ENCODE measurements at places on chromosomes 4 and X.

DNA sequence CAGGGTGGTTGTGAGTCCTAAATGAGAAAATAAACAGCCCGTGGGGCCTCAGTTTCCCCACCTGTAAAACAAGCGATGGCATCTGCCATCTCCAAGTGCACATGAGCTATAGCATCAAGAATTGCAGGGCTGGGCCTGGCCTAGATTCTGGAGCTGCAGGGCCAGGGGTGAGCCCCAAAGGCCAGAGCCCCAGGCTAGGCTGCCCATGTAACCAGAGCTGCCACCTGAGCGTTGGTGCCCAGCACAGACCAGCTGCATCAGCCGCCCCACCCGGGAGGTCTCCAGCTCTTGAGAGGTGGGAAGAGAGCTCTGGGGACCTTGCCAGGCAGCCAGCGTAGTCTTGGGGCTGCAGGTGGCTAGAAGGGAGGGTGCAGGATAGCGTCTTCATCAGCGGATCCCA, 27.0 kb upstream of the GPR78 start:
- DNase-seq: no peak

DNA sequence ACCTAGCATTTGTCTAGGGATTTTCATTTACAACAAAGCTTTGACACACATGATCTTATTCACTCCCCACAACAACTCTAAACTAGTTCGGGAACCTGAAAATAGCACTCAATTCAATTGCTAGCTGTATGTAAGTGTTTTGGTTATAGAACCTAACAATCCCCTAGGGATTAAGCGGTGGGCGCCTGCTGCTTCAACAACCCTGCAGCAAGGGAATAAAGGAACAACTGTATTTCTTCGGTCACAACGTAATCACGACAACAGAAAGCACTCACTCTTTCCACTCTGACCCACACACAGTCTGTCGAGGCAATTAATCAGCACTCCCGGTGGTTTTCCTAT, 674 bp upstream of the DIAPH2 start:
- DNase-seq: no peak

DNA sequence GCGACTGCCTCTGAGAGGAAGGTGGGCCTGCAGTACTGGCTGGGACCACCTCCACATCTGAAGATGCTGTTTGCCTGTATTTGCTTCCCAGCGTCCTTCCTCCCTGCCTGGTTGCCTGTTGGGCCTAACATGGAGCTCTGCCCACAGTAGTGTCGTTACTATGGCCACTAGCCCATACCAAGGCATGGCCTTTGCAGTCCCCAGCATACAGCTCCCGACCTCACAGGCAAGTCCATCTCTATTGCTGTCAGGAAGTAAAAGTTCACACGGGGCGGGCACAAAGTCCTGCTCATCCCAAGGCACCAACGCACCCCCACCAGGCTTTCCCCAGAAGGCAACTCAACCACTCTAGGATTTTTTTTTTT, 71.6 kb downstream of the MAML3 start:
- no peak for DNase-seq

GRCh38 chr4:15677507-15677988, 4.1 kb upstream of the FAM200B start:
- no peak for DNase-seq

- DNase-seq: no peak
Measured at GRCh38 chrX:53732797-53733196, 46.3 kb upstream of the HUWE1 start.

DNA sequence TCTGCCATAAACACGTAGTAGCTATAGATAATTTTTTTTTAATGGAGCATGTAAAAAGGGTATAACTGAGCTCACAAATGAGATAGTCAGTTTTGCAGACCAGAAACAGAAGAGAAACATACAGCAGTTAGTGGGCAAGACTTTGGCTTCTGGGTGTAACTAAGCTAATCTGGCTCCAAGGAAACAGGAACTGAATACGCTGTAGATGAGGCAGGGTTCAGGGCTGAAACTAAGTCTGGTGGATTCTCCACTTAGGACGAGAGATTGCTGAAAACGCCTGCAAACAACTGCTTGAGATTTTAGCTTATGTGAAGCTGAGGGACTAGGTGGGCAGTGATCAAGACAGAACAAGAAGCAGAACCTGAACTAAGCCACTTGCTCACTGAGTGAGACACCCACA, 91.7 kb downstream of the SMIM20 start:
- DNase-seq: no peak

GRCh38 chr4:102868153-102868780, 525 bp upstream of the CISD2 start:
- no peak for DNase-seq

- DNase-seq: no peak
Measured at GRCh38 chr4:96912716-96913115, 1072.8 kb downstream of the PDHA2 start.

- peak; percentile 21 for DNase-seq
Measured at GRCh38 chr4:100093091-100093866, 97.0 kb downstream of the DDIT4L start.

DNA sequence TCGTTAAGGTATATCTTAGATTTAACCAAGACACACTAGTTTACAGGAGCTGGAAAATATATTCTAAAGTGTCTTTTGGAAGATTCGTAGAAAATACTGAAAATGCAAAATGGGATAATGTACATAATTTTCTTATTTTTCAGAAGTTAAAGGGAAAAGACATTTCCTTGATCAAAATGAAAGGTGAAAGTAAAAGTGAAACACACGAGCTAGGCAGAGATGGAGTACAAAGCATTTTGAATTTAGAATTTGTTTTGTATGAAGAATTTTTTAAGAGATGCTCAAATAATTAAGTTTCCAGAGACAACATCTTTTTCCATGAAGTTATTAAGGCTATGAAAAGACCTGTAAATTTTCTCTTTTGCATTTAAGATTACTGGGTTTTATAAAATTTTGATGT, 2192.6 kb upstream of the AGA start:
- DNase-seq: no peak

DNA sequence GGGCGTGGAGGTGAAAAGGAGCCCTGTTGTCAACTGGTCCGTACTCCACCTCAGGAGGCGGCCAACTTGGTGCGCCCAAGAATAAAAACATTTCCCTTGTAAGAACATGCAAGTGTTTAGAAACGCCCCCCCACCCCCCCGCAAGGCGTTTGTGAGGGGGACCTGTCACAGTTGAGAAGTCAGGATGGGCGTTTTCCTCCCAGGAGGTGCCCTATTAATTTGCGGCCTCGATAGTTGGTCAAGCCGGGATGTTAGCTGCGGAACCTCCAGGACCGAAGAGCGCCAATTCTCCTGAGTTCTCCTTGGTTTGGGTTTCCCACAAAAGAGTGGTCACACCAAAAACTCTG, 651 bp upstream of the SAP30 start:
- no peak for DNase-seq

GRCh38 chrX:136768469-136769084, 12.2 kb downstream of the ARHGEF6 start:
- DNase-seq: peak; percentile 88

DNA sequence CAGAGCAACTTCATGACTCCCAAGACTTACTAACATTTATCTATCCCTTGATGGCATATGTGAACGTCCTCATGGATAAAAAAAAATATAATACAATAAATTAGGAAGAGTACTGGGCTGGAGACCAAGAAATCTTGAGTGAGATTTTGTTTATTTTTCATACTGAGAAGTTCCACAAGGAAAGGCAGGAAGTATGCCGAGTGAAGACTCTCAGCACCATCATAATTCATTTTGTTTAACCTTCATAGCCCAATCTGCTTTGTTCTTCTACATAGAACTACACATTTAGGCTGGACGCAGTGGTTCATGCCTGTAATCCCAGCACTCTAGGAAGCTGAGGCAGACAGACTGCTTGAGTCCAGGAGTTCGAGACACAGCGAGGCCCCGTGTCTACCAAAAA, 198.3 kb downstream of the NSUN7 start:
- DNase-seq: no peak

- no peak for DNase-seq
Measured at GRCh38 chr4:188992706-188993105, 853.5 kb downstream of the TRIML1 start.

- DNase-seq: no peak
Measured at GRCh38 chrX:72269671-72270251, 7.3 kb downstream of the RPS4X start.

GRCh38 chrX:1486749-1487361, 34.1 kb upstream of the ASMTL start:
- DNase-seq: no peak

DNA sequence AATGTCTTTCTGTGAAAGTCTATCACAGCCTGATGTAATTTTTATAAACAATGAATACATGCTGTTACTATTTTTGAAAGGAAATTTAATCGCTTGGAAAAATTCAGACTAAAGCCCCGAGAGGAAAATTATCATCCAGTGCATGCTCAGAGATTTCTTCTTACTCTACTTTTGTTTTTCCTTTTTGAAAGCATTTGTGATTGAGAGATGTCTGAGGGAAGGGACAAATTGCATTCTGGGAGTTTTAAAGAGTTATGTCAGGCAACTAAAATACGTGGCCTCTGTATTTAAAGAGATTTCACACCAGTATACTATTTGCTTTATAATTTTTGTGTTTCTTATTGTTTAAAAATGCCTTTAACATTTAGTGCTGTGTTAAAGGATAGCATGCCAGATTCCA, 1.4 kb upstream of the ZFX start:
- DNase-seq: no peak

GRCh38 chrX:16022580-16023200, 100.7 kb upstream of the GRPR start:
- peak; percentile 3 for DNase-seq

DNA sequence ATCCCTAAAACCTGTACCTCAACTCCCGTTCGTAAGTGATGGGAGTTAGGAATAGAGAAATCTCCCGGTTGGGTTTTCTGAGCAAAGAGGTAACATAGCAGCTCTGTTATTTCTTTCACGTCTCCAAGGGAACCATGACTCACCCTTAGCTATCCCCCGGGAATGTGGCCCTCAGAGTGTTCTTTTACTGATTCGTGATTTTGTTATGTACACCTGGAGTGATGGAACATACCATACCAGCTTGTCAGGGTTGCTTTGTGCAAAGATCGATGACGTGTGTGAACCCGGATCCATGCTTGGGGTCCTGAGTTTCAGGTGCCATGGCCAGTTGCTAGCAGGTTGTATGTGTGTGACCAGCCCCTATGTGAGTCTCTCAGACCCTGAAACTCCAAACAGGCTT, 52.6 kb downstream of the HPRT1 start:
- peak; percentile 21 for DNase-seq

DNA sequence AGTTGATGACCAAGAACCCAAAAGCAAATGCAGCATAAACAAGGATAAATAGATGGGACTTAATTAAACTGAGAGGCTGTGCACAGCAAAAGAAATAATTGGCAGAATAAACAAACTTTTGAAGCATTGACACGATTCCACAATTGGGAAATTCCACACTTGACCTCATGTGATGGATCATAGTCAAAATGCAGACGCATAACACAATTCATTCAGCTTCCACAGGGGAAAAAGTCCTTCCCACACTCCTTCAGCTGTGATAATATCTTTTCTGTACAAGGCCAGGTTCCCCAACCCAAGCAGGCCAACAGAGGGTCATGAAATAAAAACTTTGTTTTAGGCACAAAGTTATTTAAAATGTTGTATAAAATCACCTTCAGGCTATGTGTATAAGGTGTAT, 66.6 kb upstream of the SLIT2 start:
- no peak for DNase-seq

DNA sequence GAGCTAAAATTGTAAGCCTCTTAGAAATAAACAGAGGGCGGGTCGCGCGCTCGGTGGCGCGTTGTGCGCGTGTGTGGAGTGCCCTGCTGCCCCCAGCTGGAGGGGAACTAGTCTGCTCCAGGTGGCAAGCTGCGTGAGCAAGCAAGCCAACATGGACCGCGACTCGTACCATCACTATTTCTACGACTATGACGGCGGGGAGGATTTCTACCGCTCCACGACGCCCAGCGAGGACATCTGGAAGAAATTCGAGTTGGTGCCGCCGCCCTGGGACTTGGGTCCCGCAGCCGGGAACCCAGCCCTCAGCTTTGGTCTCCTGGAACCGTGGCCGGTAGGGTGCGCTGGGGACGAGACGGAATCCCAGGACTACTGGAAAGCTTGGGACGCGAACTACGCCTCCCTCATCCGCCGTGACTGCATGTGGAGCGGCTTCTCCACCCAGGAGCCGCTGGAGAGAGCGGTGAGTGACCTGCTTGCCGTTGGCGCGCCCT, 66.1 kb downstream of the DNAAF6 start:
- no peak for DNase-seq

GRCh38 chr4:81595798-81596610, 124.3 kb upstream of the RASGEF1B start:
- DNase-seq: no peak

GRCh38 chr4:187552781-187553180, 442.8 kb upstream of the ZFP42 start:
- no peak for DNase-seq

GRCh38 chrX:33138677-33139249, 72.6 kb downstream of the DMD start:
- no peak for DNase-seq

GRCh38 chrX:22577181-22577580, 304.5 kb downstream of the CBLL2 start:
- no peak for DNase-seq

GRCh38 chr4:141620715-141621114, 15.7 kb upstream of the IL15 start:
- DNase-seq: no peak

DNA sequence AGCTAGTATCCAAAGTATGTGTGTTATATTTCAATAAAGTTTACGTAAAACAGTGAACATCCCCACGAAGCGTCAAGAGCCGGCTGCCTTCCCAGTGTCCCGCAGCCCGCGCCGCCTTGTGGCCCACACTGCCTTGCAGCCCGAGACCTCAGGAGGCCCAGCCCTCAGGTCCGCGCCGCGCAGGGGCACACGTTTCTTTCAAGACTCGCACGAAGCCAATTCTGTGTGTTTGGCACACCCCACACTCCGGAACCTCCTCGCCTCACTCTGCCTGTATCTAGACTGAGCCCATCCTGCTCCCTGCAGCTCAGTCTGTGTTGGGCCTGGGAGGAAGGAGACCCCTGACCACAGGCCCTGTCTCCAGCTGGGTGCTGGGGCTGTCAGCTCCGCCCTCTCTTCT, 5.8 kb downstream of the LRPAP1 start:
- no peak for DNase-seq

DNA sequence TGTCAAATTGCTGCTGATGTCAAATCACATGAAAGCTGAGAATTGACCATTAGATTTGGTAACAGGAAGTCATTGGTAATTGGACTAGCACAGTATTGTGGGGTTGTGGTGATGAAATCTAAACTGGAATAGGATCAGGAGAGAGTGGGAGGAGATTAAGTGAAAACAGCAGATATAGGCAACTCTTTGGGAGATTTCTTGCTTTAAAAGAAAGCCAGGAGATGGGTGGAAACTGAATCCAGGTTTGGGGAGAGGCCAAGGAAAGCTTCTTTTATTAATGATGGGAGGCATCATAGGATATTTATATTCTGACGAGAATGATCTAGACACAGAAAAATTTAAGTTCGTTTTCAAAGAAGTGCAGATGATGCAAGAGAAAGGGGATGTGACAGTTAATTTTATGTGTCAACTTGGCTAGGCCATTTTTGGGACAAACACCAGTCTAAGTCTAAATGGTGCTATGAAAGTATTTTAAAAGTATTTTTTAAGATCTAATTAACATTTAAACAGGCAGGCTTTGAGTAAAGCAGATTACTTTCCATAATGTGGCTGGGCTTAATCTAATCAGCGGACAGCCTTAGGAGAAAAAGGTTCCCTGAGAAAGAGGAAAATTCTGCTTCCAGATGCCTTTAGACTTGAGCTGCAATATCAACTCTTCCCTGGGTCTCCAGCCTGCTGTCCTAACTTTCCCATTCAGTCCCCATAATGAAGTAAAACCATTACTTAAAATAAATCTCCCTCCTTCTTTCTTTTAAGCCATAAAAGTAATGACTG, 24.7 kb downstream of the SEC24D start:
- peak; percentile 73 for DNase-seq

All from GM04503 (cell line).